ENCODE measurements at places on chromosomes 4 and X. TPM values are rescaled to one million over a fixed set of nuclear protein-coding genes. Genes with fewer than 3 reads are reported as not detected.

POU3F4 gene
- total RNA-seq = not detected

AMOT gene
- total RNA-seq = 7.7 TPM

CLDN34 gene
- not detected for total RNA-seq

FAM47A gene
- total RNA-seq = not detected

CD38 gene
- total RNA-seq = not detected

MAGEE1 gene
- total RNA-seq = 2.2 TPM

UBL4A gene
- total RNA-seq = 37.4 TPM

TMPRSS11A gene
- not detected for total RNA-seq

PF4V1 gene
- total RNA-seq = not detected

GATA1 gene
- 0.34 TPM for total RNA-seq

TMPRSS11B gene
- total RNA-seq = not detected

GRK4 gene
- 4.2 TPM for total RNA-seq

PAGE2 gene
- not detected for total RNA-seq

UTP14A gene
- total RNA-seq = 28.3 TPM

XAGE2 gene
- not detected for total RNA-seq

GPR34 gene
- total RNA-seq = not detected

TGIF2LX gene
- total RNA-seq = not detected

CXCL1 gene
- 2.5 TPM for total RNA-seq
